Stimulated activated CD4-positive, alpha-beta T cell treated with anti-CD3 and anti-CD28 coated beads, Interleukin-1b, Interleukin-23, amount 100 ng/mL, for 1 hour (primary cell): ENCODE measurements at places on chromosomes 3 and 15.

- DNase-seq, result no peak
Measured at GRCh38 chr15:26103002-26103404, 239.9 kb upstream of the ATP10A start.

DNA sequence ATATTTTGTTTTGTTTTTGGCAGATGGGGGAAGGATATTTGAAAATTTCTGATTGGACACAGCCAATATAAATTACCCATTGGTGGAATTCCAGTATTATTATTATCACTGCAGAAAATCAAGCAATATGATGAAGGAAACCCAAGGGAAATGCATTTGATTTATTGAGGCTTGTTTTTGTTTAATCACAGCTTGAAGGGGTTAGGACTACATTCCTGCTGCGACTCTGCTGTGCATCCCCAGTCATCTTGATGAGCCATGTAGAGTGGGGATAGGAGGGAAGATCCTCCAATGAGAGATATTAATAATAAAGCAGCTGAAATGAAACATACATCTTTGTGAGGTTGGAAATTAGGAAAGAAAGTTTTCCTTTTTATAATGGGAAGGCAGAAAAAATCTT is 208.6 kb downstream of the GAP43 start:
- no peak for DNase-seq

DNA sequence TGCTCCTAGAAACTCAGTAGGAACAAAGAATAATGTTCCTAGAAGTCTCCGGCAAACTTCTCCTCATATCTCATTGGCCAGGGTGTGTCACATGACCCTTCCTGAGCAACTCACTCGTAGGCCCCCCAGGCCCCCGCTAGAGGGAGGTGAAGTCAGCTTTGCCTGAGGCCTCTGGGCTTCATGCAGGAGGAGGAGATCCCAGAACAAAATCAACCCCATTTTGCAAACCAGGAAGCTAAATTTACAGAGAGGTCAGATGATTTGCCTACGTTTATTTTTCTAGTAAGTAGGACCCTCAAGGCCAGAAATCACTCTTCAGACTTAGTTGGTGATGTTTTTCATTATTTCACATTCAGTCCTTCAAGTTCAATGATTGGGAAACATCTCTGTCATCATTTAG is 99.1 kb downstream of the SSR3 start:
- no peak for DNase-seq

- no peak for DNase-seq
Measured at GRCh38 chr3:159937561-159938166, 51.0 kb upstream of the IL12A start.

DNA sequence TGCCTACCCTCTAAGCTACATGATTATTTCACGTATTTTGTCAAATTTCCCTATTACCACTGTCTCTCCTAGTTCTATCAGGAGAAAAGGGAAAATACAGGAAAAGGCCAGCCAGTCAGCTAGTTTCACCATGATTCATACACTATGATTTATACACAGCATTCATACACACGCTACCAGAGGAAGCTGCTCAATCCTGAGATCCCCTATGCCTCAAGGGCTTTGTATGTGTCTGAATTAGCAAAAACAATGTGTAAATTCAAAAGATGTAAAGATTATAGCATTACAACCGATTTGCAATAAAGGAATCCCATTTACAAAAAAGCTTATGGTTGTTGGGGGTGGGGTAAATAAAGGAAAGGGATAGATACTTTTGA is 3.1 kb upstream of the ACKR4 start:
- no peak for DNase-seq

DNA sequence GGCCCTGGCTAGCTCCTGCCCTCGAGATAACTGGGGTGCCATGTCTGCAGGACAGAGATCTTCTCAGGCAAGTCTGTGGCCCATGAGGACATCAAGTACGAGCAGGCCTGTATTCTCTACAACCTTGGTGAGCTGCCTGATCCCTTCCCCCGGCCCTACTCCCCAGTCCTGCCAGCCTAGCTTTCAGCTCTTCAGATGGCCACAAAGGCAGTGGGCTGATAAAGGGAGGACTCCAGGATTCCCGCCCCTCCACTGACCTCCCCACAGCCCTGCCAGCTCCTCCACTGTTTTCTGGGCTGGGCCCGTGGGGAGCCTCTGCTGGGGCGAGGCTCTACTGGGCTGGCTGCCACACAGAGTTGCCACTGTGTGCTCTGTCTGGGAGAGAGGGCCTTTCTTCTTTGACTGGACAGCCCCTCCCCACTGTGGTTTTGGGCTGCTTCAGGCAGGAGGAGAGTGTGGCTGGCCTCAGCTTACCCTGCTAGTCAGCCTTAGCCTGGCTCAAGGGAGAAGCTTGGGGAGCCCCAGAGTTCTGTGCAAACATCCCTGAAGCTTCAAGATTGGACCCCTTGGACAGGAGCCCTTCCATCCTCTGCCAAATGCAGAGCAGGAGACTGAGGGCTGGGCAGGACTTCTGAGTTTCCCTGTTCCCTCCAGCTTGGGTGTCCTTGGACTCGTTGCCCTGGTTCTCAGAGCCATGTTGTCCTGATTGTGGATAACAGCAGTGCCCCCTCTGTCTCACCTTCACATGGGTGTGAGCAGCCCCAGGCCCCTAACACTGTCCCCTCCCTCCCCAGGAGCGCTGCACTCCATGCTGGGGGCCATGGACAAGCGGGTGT is 24.4 kb downstream of the PTPN23 start:
- no peak for DNase-seq

- DNase-seq, result no peak
Measured at GRCh38 chr3:157226173-157226847, 66.4 kb upstream of the CCNL1 start.

GRCh38 chr3:117097351-117097750 is 387.8 kb downstream of the TUSC7 start:
- DNase-seq, result no peak

DNA sequence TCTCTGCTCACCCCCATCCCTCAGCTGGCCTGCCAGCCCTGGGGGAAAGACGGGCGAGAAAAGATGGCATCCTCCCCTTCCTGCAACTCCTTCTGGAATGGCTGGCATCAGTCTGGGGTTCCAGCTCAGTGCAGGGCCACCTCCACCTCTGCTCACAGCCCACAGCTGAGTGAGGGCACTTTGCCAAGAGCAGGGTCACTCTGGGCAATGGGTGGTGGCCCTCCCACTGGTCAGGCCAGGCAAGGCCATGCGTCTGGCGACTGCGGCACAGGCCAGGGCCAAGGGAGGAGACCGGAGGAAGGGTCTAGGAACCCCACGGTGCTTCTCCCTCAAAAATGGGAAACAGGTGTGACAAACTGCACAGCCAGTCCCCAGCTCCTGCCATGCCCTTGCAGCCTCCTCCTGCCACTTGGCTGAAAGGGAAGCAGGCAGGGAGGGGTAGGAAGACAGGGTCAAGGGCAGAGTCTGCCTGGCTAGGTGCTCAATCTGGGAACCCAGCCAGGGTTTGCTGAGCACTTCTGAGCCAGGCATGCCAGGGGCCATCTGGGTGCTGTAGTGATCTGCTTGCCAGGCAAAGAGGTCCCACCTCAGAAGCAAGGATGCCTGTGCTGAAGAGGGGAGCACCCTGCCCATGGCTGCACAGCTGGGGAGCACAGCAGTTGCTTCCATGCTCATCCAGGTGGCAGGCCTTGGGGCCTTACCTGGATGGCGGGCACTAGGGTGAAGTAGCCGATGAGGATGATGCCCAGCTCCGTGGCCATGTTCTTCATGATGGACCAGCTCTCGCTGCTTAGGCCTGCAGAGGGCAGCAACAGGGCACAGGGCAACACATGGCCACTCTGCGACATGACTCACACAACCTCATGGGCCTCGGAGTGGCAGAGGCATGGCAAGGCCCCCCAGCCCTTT is 41.2 kb downstream of the PTPN23 start:
- DNase-seq, result no peak

DNA sequence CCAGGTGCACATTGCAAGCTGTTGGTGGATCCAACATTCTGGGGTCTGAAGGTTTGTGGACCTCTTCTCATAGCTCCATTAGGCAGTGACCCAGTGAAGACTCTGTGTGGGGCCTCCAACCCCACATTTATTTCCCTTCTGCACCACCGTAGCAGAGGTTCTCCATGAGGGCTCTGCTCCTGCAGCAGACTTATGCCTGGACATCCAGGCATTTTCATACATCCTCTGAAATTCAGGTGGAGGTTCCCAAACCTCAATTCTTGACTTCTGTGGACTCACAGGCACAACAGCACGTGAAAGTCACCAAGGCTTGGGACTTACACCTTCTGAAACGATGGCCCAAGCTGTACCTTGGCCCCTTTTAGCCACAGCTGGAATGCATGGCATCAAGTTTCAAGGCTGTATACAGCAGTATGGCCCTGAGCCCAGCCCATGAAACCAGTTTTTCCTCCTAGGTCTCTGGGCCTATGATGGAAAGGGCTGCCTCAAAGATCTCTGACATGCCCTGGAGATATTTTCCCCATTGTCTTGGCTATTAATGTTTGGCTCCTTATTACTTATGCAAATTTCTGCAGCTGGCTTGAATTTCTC is 30.2 kb downstream of the CLDN1 start:
- DNase-seq, result no peak

DNA sequence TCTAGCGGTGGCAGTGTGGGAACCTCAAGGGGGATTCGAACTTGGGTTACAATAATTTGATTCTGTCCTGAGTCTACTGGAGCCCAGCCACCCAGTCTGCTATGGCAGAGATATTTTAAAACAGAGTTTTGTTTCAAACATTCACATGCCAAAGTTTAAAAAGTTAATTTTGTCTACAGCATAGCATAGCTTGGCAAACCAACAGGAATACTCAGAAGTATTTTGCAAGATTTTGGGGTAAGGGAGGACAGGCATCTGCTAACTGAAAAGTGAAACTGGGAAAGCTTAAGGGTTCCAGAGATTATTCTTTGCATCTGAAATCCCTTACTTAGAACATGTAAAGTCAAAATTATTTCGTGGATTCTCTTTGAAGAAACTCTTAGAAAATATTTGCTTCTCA is 6.6 kb downstream of the ARID3B start:
- DNase-seq, result no peak

DNA sequence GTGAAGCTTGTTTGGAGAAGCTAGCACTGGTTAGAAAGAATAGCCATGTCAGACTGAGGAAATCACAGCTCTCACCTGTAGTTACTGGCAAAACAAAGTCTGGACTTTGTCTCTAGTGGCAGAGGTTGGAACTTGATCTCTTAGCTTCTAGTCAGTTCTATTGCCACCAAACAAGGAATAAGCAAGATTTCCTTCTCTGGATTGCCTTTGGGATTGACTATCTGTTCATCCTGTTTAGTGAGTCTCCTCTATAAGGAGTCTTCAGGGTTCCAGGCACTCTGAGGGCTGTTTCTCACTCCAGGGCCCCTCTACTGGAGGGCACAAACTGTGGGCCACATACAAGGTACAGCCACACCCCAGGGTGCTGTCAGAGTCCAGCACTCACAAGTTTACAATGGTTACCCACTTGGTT is 426.6 kb upstream of the THBS1 start:
- no peak for DNase-seq

GRCh38 chr15:90706394-90707327 is 10.5 kb upstream of the BLM start:
- no peak for DNase-seq

DNA sequence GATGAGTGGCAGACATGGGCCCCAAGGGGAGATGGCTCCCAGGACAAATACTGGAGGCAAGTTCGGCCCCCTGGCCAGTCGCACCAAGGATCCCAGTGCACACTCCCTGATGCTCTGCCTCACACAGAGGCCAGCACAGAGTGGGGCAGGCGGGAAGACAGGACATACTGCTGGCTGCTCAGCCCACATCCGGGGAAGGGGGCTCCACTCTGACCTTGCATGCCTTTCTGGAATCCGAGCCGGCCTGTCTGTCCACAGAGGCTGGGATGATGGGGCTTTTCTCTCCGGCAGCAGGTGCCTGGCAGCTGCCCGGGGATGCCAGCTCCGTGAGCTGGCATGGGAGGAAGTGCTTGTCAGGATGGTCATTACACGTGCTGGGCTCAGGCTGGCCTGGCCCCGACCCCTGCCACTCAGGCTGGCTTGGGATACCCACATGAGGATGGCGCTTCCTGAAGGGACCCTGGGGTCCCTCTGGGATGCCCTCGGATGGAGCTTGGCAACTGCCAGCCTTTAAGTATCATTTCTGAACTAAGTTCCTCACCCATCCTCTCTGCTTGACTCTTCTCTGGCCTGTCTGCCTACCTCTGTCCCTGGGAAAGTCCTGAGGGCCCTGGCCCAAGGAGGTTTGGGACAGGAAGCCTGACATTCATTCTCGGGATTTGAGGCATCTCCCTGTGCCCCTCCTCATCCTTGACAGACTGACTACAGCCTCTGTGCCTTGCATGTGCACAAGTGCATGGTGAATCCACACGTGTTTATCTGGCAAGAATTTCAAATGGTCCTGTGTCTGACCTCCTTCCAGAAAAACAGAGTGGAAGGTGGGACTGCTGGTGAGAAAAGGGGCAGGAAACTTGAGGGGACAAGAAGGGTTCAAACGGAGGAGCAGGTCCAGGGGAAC is 46.5 kb downstream of the EXOG start:
- no peak for DNase-seq

GRCh38 chr3:183924543-183924942 is 39.9 kb upstream of the PARL start:
- no peak for DNase-seq

DNA sequence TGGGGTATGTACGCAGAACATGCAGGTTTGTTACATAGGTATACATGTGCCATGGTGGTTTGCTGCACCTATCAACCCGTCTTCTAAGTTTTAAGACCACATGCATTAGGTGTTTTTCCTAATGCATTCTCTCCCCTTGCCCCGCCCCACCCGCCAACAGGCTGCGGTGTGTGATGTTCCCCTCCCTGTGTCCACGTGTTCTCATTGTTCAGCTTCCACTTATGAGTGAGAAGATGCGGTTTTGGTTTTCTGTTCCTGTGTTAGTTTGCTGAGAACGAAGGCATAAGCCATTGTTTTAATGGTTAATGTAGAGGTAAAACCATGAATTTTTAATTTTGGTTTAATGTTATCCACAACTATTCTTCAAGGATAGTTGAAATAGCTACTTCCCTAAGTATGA is 346.8 kb upstream of the EPHA6 start:
- no peak for DNase-seq

GRCh38 chr3:188978421-188979171 is 193.2 kb upstream of the TPRG1 start:
- DNase-seq, result no peak

DNA sequence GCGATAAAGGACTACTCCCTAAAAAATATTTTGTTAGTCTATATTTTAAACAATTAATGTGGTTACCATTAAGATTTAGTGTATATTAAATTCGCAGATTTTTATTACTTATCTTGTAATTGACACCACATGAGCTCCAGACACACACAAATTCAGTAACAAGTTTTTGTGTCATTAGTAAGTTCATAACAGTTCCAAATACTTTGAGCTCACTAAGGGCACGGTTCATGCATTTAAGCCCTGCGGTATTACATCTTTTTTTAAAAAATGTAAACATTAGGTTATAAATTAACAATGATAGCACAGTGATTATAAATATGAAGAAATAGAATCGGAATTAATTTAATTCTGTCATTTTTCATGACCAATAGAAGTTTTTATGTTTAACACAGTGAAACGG is 317.3 kb downstream of the ZNF385D start:
- DNase-seq, result no peak

GRCh38 chr3:155070932-155071387 is 9.2 kb upstream of the MME start:
- no peak for DNase-seq

- no peak for DNase-seq
Measured at GRCh38 chr3:70754314-70754713, 441.9 kb upstream of the MDFIC2 start.

GRCh38 chr15:39976291-39977274 is 42.7 kb downstream of the EIF2AK4 start:
- DNase-seq, result no peak
